ENCODE measurements at places on chromosomes 7 and 10.

DNA sequence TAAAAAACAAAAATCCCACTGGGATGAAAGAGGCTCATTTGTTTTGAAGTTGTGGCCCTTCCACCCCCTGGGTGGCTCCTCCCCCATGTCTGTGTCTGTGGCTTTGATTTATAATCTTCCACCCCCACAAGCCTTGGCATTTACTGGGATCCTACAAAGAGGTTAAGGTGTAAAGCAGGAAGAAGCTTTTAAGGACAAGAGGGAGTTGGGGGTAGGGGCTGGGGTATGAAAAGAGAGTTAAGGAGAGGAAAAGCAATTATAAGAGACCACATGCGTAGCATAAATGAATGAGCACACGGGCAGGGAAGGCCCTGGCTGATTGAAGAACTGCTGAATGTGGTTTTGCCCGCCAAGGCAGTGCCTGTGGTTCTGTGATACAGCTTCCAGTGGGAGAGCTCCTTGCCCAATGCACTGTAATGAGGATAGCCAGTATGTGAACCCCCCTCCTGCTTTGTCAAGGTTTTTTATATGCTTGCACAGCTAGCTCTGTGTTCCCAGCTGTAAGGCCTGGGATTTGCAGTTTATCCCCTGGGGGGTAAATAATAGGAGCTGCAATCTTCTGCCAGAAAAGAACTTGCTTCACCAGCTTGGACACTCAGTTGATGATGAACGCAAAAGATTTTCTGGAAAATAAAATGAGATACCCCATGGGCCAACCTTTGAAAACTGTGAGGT is 34.7 kb upstream of the KMT2E start:
- no peak for DNase-seq

DNA sequence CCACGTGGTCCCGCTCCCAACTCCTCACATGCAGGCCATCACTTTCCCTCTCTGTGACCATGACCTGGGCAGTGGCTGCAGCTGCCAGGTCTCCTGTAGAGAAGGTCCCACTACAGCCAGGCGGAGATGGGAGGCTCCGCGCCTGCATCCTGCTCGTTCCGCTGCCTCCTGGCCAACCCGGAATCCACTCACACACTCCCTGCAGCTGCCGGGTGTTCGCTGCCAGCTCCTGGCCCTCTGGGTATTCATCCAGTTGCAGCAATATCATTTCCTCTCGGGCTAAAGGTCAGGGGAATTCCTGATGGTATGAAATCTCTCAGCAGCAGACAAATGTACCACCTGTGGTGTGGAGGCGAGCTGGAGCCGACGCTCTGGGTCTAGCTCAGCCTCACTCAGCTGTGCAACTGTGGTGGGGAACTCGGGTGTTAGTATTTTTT is 65.7 kb downstream of the TLL2 start:
- DNase-seq, result no peak

DNA sequence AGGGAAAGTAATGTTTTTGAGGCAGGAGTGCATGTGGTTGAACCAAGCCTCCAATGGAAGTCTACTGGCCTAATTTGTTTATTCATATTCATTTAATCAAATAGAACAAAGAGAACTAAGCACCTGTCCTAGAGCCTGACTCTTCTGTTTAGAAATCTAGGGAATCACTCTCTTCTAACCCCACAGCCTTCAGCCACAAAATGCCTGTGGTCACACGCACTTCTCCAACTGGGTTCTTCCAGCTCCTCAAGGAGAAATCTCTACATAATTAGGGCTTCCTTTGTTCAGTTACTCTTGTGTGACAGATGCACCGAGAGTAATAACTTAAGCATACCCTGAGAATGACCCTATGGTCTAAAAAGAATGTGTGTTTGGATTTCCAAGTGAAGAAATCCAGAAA is 133.7 kb upstream of the NAMPT start:
- no peak for DNase-seq

GRCh38 chr7:140080919-140081318 is 18.2 kb upstream of the PARP12 start:
- no peak for DNase-seq

DNA sequence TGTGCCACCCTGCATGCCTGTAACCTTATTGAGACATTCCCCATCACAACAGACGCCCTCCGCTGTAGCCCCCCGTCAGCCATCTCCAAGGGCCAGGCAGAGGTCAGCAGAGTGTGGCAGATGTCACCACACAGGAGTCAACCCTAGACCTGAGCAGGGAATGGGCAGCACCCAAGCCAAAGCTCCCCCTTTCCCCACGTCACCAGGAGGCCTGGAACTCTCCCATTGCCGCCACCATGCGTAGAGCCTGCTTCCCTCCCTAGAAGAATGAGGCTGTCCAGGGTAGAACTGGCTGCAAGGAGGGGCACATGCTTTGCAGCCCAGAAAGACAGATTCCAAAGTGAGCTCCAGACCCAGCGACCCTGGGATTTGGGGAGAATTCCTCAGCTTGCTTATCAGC is 342.9 kb downstream of the TNS3 start:
- DNase-seq, result no peak
